ENCODE measurements at places on chromosomes 1 and 21.

GRCh38 chr1:89043940-89044339 lies 21.1 kb downstream of the GBP1 start:
- no peak for DNase-seq

DNA sequence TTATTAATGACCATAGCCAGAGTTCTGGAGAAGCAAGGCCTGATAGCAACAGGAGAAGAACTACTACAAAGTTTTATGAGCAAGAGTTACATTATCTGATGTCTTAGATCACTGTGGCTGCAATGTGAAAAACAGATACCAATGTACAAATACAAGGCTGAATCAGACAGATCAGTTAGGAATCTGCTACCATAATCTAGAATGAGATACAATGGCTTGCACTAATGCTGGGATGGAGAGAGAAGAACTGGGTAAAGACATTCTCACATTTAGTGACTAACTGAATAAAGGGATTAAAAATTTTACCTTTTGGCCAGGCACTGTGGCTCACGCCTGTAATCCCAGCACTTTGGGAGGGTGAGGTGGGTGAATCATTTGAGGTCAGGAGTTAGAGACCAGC lies 41.3 kb downstream of the ARID4B start:
- no peak for DNase-seq

DNA sequence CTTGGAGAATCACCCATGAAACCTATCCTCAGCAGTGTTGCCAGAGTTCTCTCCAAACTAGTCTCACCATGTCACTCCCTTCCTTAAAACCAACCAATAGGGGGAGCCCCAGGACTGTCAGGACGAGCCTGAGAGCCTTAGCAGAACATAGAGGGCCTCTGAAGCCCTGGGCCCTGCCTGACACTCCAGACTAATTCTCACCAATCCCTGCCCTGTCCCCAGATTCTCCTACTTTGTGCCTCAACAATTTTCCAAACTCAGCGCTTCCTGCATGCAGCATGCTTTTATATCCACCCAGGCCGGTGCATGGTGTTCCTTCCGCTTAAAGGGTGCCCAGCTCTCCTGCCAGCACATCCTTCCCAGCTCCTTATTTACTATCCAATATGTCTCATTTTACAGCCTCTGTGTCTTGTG lies 42.7 kb downstream of the HSD3B1 start:
- peak; percentile 12 for DNase-seq

DNA sequence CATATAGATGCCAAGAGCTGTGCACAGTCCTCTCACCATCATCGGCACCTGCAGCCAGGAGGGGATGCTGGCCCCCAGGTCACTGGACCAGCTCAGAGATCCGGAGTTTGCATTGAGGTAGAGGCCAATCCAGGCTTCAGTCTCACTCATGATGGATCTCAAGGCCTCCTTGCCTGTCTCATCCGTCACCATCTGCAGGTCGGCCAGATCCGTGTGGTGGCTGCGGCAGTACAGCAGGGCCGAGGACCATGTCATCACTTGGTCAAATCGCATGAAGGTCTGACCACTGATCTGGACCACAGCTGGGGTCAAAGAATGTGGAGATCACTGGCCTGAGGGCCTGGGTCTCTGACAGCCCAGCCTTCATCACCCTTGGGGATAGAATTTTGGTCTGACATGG lies 6.6 kb downstream of the CLEC20A start:
- DNase-seq = no peak

DNA sequence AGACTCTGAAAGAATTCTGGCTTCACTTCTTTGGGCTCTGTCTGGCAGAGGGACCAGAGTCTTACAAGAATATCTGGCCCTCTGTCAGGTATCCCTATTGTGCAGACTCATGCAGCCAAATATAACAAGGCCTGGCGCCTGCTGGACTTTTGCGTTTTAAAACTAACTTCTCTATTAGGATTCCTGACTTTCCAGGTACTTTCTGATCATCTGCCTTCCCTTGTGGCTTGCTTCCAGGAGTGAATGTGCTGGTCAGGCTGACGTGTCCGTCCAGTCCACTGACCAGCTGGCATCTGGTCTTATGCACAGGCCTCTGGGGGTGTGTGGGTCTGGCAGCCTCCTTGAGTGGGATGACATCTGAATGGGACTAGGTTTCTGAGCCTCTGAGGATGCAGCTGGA lies 8.6 kb upstream of the RAB29 start:
- no peak for DNase-seq

GRCh38 chr1:183559061-183559460 lies 31.2 kb downstream of the NCF2 start:
- DNase-seq = no peak

DNA sequence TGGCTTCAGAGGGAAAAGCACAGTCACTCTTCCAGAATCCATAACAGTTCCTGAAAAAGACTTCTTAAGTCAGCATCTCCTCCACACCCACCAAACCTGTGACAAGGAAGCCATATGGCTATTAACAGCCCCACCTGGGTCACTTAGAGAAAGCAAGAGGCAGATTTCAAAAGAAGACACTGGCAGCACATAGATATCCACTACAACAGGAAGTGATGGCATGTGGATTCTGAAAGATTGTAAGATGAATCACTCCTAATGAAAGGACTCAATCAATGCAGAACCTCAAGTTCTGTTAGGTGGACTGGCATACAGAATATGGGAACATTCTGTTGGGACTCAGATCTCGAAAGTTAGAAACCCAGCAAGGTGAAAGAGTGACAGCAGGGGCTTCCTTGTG lies 365.9 kb downstream of the TGFB2 start:
- DNase-seq = no peak

- DNase-seq = no peak
Observed at GRCh38 chr1:6360117-6360496, 33.5 kb downstream of the ACOT7 start.

GRCh38 chr1:33378524-33378923 lies 52.4 kb downstream of the PHC2 start:
- DNase-seq = no peak

- DNase-seq = no peak
Observed at GRCh38 chr21:27812279-27812678, 845.4 kb upstream of the ADAMTS5 start.

DNA sequence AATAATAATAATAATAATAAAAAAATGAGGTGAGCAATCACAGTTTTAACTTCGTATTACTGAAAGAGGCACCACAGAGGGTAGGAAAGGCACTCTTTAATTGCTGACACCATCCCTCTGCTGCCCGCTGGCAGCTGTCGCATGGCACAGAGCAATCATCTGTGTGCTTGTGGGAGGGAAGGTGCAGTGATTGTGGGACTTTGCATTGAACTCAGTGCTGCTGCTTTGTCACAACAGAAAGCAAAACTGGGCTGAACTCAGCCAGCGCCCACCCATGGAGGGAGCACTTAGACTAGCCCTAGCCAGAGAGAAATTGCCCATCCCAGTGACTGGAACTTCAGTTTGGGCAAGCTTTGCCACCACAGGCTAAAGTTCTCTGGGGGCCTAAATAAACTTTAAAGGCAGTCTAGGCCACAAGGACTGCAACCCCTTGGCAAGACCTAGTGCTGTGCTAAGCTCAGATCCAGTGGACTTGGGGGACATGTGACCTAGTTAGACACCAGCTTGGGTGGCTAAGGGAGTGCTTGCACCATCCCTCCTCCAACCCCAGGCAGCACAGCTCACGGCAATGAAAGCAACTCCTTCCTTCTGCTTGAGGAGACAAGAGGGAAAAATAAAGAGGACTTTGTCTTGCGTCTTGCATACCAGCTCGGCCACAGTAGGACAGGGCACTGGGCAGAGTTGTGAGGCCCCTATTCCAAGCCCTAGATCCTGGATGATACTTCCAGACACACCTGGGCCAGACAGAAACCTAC lies 59.3 kb downstream of the WDR4 start:
- DNase-seq = no peak

DNA sequence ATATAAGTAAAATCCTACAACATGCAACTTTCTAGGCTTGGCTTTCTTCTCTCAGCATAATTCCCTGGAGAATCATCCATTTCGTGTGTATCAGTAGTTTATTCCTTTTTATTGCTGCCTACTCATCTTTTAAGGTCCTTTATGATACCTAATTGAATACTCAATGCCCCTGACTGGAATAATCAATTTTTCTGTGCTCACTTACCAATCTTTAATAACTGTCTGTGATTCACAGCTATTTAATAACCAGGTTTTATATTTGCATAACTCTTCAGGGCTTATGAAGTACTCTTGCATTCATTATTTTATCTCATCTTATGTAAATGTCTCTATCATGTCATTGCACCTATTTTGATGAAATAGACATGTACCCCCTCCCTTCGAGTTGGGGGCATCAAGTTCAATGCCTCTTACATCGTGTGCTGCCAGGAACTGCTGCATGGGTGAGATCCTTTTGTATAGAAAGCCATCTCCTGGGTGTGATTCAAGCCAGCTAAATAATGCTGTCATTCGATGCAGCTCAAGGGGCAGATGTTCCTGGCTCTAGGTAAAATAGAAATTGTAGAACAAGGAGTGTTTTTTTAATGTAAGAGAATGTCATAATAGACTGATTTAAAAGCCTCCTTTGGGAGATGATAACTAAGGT lies 222.7 kb downstream of the SLC35F3 start:
- DNase-seq = no peak

GRCh38 chr1:221751226-221751887 lies 9.5 kb upstream of the DUSP10 start:
- DNase-seq = no peak

DNA sequence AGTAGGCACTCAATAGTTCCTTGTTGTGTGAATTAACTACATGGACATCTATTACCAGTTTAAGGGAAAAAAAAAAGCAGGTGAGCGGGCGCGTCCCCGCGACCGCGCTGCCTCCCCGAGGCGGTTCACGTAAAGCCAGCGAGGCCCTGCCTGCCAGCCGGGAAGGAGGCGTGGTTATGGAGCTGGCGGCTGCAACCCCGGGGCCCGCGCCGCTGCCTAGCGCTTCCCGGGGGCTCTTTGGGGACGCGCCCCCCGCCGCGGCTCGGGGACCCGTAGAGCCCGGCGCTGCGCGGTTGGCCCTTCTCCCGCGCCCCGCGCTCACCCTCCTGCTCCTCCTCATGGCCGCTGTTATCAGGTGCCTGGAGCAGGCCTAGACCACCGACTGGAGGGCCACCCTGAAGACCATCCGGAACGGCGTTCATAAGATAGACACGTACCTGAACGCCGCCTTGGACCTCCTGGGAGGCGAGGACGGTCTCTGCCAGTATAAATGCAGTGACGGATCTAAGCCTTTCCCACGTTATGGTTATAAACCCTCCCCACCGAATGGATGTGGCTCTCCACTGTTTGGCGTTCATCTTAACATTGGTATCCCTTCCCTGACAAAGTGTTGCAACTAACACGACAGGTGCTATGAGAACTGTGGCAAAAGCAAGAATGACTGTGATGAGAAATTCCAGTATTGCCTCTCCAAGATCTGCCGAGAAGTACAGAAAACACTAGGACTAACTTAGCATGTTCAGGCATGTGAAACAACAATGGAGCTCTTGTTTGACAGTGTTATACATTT lies 2.6 kb upstream of the CC2D1B start:
- peak; percentile 51 for DNase-seq

DNA sequence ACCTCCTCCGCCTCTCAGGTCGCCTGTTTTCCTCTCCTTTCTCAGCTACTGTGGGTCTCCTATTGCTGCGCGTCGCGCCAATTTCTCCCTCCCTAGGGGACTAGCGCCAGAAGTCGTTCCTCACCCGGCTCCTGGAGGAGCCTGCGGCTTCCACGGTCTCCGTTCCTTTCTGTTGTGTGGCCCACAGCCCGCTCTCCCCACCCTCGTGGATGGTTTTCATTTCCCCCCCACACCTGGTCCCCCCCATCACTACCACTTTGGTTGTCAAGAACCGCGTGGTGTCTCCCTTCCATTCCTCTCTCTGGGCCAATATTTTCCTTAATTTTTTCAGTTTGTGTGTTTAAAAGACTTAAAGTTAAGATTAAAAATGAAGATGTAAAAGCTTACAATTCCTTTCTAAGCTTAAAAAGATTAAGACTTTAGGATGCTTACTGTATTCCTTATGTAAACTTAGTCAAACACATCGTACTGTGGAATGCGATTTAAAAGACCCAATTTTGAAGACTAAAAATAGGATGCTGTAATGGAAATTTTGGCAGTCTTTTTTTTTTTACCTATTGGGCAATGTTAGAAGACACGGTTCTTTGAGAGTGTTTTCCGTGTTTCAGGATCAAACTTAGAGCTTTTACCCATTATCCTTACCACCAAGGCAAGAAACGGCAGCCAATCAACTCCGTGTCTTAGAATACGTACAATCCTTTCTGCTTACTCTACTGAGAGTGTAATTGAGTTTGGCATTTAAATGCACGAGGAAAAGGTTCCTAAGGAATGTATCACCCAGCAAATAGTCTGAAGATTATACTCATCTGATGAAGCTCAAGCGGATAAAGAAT lies 773 bp downstream of the CNST start:
- no peak for DNase-seq

DNA sequence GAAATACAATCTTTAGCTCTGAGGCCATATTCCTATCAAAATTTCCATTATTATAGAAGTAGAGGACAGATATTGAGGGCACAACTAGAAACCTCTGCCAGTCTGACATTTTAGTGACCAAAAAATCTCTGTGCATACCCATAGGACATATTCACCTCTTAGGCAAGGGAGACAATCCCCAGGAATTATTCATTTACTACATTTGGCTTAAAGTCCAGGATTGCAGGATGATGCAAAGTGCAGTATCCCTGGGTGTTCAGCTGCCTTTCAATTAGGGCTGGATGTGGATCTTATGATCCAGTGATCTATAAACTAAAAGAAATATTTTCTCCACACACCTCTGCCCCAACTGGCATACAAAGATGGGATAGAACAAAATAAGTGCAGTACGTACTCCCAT lies 50.9 kb downstream of the PTGS2 start:
- DNase-seq = no peak

GRCh38 chr1:238950784-238951183 lies 435.6 kb upstream of the CHRM3 start:
- DNase-seq = no peak

GRCh38 chr1:165592945-165593823 lies 37.9 kb upstream of the MGST3 start:
- DNase-seq = peak; percentile 17

GRCh38 chr1:55539652-55540512 lies 324.7 kb upstream of the USP24 start:
- no peak for DNase-seq

DNA sequence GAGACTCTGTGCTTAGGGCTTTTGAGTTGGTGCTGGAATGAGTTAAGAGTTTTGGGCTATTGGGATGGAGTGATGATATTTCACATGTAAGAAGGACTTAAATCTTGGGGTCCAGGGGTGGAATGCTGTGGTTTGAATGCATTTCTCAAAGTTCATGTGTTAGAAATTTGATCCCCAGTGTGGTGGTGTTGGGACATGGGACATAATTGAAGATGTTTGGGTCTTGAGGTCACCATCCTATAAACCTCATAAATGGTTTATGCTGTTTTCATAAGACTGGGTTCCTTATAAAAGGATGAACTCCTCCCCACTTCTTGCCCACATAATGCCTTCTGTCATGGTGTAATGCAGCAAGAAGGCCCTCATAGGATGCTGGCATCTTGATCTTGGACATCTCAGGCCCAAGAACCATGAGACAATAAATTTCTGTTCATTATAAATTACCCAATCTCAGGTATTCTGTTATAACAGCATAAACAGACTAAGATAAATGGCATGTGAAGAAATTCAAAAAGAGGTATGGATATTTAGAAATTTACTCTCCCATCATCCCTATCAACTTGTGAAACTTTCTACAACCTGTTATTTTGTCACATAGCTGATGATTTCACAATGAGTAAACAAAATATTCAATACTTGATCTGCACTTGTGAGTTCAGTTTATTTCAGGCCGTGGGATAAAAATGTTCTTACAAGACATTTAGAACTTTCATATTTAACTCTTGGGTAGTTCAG lies 48.0 kb upstream of the NEK7 start:
- DNase-seq = no peak

Measured in NCI-H2081 treated with DMSO at 0.1 percent for 48 hours (cell line).